ENCODE measurements at places on chromosomes 16 and 17.

GRCh38 chr16:13314633-13315032, 413.2 kb downstream of the SHISA9 start:
- DNase-seq, result no peak

DNA sequence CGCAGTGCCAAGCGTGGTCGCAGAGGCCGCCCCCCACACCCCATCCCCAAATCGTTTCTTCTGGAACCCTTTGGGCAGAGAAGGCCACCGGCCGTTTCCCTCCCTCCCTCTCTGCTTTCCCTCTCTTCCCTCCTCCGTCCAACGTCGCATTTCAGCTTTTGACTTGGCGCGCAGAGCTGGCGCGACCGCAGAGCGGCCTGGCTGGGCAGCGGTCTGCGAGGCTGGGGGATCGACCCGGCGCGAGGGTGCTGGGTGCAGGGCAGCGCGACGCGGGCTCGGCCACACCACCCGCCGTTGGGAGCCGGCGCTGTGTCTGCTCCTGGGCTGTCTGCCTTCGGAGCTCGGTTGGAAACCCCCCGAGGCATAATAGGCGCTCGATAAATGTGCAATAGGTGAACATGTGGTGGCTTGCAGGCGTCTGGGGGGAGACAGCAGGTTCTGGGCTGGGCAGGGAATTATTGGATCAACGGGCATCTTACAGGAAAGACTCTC, 2.8 kb upstream of the NTN3 start:
- DNase-seq, result no peak

- no peak for DNase-seq
These were observed 5.0 kb downstream of the FHOD1 start for GRCh38 chr16:67242138-67242730.

DNA sequence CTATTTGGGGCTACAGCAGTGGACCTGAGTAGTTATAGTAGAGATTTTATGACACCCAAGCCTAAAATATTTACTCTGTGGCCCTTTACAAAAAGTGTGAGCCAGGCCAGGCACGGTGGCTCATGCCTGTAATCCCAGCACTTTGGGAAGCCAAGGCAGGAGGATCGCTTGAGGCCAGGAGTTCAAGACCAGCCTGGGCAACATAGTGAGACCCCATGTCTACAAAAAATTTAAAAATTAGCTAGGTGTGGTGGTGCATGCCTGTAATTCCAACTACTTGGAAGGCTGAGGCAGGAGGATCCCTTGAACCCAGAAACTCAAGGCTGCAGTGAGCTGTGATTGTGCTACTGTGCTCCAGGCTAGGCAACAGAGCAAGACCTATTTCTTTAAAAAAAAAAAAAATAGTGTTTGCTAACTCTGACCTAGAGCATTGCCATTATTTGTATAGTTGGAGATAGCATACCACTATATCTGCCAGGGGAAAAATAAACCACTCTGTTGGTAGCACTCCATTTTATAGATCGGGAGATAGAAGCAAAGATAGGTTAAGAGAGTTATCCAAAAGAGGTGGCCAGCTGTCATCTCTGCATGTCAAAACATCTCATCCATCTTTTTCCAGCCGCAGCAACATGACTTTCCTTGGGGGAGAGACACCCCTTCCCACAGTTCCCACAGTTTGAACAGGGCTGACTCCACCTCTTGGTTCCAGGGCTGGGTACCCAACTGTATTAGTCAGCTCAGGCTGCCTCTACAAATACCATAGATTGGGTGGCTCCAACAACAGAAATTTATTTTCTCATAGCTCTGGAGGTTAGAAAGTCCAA, 3.0 kb upstream of the ITPRIPL2 start:
- no peak for DNase-seq

All from stimulated activated CD8-positive, alpha-beta memory T cell treated with anti-CD3 and anti-CD28 coated beads, Interleukin-2, amount 100 ng/mL, for 1 hour (primary cell).